ENCODE measurements at places on chromosomes 4 and X.

- no peak for DNase-seq
These were observed 98.2 kb downstream of the USP46 start for GRCh38 chr4:52560844-52561280.

GRCh38 chr4:137200322-137200721 lies 332.0 kb downstream of the PCDH18 start:
- DNase-seq: no peak

DNA sequence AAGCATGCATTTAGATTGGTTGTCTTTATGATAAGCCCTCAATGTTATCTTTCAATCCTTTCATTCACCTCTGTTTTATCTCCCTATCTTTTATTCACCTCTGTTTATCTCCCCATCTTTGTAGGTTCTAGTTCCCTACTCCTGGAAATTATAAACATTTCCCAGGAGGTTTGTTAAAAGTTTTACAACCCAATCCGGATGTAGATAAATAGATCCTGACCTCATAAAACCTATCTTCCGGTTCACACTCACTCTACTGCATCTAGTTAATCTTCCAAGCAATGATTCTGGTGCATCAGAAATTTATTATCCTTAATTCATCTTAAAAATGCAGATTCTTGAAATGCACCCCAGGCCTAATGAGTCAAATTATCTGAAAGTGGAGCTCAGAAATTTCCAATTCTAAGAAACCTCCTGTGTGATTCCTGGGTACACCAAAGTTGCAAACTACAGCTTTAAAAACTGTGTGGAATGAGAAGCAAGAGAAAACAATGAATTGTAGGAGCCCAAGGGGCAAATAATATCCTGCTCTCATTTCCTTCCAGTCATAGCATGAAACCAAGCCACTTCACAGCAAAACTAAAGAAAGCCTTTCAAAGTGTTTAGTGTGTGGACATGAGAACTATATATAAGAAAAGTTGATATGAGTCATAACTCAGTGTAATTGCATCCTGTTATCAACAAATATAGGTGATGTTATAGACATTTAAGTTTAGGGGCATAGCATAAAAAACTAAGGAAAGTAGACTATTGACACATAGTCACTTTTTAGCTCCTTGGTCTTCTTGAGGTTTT lies 51.1 kb upstream of the UGT8 start:
- DNase-seq: no peak

GRCh38 chrX:74923942-74924448 lies 1.3 kb downstream of the NEXMIF start:
- no peak for DNase-seq

- no peak for DNase-seq
These were observed 54.0 kb upstream of the C4orf54 start for GRCh38 chr4:99711657-99712056.

- no peak for DNase-seq
These were observed 172.2 kb downstream of the PPARGC1A start for GRCh38 chr4:23717528-23718248.

DNA sequence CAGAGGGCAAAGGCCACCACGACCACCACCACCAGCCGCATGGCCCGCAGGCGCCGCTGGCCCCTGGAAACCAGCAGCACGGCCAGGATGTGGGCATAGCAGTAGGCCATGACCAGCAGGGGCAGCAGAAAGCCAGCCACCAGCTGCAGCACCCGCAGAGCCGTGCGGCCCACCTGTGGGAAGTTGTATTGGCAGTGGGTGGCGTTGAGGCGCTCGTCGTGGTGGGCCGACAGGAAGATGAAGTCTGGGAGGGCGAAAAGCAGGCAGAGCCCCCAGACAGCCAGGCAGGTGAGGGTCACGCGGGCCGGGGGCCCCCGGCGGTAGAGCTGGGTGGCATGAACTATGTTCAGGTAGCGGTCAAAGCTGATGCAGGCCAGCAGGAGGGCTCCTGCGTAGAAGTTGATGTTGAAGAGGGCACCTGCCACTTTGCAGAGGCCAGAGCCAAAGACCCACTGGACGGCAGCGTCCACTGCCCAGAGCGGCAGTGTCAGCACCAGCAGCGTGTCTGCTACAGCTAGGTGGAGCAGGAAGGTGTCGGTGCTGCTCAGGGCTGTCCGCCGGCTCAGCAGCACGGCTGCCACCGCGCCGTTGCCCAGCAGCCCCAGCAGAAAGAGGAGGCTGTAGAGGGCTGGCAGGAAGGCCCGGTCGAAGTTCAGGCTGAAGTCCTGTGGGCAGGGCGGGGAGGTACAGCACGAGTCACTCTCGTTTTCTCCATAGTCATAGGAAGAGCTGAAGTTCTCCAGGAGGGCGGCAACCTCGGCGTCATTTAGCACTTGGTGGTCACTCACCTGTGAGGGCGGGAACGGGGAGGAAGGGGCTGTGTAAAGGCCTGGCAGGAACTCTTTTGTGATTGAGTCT lies 1.4 kb downstream of the CXCR3 start:
- no peak for DNase-seq

DNA sequence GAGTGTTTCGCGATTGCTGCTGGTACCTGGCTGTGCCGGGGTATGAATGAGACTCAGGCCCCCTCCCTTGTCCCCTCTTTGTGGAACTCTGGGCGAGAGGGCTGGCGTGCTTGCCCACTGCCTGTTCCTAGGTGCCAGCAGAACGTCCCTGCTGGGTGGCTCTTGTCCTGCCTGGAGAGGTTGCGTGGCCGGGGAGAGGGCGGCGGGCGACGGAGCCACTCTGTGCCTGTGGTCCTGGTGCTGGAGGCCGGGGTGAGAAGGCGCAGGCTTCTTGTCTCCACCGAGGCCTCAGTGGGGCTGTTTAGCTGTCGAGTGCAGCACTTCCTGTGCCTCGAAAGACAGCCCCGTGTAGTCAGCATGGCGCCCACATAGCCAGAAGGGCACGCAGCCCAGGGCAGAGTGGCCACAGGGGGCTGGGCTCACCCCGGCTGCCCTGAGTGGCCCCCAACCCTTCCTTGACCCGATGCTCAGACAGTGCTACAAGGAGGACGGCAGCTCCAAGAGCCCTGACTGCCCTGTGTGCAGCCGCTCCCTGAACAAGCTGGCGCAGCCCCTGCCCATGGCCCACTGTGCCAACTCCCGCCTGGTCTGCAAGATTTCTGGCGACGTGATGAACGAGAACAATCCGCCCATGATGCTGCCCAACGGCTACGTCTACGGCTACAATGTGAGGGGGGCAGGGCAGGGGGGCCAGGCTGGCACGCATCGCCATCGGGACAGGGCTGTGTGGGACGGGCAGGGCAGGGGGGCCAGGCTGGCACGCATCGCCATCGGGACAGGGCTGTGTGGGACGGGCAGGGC lies 8.9 kb upstream of the UVSSA start:
- no peak for DNase-seq

DNA sequence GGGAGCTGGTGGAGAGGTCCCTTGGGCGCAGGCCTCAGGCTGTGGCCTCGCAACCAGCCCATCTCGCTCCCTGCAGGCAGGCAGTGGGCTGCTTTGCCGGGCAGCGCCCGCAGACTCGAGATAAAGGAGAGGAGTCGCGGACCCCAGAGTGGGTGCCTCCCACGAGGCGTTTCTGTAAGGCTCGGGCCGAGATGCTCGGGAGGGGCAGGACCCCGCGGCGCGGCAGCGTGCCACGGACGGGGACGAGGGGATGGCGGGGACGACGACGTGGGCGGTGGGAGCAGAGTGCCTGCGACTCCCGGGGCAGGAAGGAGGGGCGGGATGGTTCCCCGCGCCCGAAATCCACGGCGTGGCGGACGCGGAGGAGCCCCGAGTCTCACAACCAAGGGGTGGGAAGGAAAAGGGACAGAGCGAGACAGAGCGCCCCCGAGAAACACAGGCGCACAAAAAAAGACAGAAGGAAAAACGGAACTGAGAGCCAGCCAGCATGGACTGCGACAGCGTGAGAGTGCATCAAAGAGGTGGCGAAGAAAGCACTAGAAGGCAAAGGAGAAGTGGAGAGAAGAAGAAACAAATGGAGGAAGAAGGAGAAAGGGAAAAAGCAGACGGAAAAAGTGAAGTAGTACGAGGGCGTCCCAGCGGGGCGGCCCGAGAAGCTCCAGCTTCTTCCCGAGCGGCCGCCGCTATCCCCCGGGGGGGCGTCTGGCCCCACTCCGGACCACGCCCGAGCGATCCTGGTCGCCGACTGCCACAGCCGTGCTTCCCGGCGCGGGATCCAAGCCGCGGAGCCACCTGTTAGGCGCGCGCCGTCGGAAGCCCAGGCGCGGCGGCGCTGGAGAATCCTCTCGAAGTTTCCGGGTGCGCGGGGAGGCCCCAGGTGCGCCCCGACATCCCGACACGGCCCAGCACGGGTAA lies 1.5 kb downstream of the BEND4 start:
- no peak for DNase-seq

DNA sequence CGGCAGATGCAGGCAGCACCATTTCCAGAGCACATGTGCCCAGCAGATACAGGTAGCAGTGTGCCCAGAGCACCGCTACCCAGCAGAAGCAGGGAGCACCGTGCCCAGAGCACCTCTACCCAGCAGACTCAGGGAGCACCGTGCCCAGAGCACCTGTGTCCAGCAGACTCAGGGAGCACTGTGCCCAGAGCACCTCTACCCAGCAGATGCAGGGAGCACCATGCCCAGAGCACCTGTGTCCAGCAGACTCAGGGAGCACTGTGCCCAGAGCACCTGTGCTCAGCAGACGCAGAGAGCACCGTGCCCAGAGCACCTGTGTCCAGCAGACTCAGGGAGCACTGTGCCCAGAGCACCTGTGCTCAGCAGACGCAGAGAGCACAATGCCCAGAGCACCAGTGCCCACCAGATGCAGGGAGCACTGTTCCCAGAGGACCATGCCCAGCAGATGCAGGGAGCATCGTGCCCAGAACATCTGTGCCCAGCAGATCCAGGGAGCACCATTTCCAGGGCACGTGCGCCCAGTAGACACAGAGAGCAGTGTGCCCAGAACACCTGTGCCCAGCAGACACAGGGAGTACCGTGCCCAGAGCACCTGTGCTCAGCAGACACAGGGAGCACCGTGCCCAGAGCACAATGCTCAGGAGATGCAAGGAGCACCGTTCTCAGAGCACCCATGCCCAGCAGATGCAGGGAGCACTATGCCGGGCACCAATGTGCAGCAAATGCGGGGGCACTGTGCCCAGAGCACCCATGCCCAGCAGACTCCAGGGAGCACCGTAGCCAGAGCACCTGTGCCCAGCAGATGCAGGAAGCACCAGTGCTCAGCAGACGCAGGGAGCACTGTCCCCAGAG lies 236.4 kb downstream of the DHRSX start:
- DNase-seq: no peak
